ENCODE measurements at places on chromosomes 16 and 17.
A peak's percentile ranks its signal among the peaks of the same experiment; 100 is the strongest.

DNA sequence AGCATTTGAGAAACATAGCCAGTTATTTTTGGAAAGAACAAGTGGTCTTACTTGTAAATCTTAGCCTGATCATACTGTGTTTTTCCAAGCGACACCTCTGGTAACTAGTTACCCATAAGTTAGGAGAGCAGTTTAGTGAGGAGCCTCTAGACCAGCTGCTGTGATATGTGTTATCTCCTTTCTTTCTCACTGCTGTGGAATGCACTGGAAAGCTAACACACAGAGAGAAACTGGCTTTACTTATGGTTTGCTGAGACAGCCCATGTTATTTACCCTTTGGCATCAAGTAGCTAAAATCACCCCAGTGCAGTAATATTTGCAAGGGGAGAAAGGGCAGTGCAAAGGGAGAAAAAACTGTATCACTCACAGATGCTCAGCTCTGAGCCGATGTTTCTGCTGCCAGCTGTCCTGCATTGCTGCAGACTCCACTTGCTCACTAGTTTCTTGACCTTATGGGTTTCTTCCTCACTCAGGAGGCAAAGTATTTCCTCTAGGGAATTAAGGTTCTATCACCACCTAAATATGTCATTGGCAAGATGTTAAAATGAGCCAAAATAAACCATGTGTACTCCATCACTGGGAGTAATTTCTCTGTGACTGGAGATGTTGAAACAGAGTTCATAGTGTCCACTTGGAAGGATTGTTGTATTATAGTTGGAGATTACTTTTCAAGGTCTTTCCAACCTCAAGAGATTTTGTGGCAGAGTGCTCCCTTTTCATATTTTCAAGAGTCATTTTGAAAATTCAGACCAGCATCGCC, 2.3 kb downstream of the RBFOX1 start:
- no peak for ATAC-seq

- ATAC-seq, result peak; percentile 70
Measured at GRCh38 chr17:43755389-43755875, 3.2 kb downstream of the SOST start.

- ATAC-seq, result peak; percentile 28
Measured at GRCh38 chr17:48883171-48883570, 9.4 kb upstream of the ATP5MC1 start.

- ATAC-seq, result peak; percentile 76
Measured at GRCh38 chr16:75265911-75266701, 14.7 kb upstream of the BCAR1 start.

DNA sequence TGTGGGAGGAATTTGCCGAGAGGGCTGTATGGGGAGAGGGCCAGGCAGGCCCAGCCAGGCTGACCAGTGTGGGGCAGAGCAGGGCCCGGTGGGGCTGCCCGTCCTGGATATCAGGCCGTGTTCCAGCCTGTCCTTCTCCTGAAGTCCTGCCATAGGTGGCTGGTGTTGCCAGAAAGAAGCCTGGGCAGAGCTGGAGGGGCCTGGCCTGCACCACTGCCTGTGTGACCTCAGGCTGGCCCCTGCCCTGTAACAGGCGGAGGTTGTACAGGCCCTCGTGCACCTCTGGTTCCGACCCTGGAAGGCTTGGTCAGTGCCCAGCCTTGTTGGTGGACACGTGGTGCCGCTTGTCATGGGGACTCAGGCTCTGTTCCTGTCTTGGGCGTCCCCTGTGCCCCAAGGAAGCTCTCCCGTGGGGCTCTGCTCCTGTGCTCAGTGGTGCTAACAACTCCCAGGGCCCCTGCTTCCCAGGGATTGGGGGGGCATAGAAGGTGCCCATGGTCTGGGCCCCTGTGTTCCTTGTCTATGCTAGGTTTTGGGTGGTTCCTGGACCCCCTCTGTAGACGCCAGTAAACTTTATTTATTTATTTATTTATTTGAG, 33.3 kb downstream of the ADCY7 start:
- ATAC-seq, result no peak

DNA sequence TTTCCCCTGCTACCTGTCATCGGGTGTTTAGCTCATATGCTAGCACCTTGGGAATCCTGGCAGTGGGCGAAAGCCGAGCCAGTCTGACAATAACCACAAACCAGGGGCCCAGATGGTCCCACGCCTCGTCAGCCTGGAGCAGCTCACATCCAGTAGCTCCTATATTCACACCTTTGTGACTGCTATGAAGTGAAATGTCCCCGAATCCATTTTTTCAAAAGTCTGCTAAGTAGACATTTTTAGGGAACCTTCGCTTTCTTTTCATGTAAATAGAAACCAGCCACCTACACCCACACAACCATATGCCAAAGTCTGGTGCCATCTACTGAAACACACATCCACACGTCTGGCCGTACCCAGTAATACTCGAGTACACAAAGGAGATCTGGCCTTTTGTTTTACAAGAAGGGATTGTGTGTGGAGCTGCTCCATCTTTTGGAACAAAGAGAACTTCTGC, 176.8 kb downstream of the SLC39A11 start:
- no peak for ATAC-seq

DNA sequence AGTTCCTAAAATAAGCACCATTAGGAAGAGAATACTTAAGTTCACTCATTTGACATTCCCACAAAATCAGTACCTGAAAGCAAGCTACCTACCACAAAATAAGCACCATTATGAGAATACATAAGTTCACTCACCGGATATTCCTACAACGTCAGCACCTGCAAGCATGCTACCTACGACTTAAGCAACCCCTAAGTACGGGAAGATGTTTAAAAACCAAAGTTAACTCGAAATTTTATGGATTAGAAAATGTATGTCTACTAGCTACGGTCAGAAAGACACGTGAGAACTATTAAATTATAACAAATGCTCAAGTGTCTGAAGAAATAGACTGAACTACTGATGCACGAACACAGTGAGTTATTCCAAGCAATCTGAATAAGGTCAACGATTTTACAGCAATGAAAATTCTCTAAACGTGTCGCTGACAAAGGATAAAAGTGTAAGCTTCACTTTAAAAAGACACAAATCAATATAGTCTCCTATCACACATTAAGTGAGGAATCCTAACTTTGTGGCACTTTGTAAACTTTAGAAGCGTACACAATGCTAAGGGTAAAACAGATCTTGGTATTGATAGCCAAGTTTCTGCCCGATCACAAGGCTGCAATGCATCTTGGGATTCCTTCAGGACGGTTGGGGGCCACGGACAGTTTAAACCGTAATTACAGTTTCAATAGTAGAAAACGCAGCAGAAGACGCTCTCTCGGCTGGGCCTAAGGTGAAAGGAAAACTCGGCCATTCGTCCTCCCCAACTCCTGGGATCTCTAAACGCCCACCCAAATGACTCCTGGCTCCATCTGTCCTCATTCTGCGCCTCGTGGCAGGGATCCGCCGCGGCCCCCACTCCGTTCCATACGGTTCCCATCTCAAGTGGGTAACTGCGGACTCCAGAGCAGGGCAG, 1.3 kb downstream of the GSPT1 start:
- no peak for ATAC-seq

- peak; percentile 27 for ATAC-seq
Measured at GRCh38 chr17:82767041-82767754, 15.3 kb downstream of the TBCD start.
